Suprapubic skin (tissue), 4 donors: ENCODE measurements at places on chromosomes 12 and 14. TPM values are rescaled to one million over a fixed set of nuclear protein-coding genes. Genes with fewer than 3 reads are reported as not detected.

Gene TMEM229B
- total RNA-seq = 3.3 TPM

Gene DCD
- total RNA-seq = 3,186 TPM

Gene MYL2
- not detected for total RNA-seq

Gene GLS2
- total RNA-seq = 8.4 TPM

Gene GALNT9
- total RNA-seq = not detected

Gene CCDC88C
- total RNA-seq = 23.3 TPM

Gene KCNK13
- total RNA-seq = not detected

Gene PWP1
- total RNA-seq = 63.1 TPM

Gene RPL36AL
- 150 TPM for total RNA-seq

DNA sequence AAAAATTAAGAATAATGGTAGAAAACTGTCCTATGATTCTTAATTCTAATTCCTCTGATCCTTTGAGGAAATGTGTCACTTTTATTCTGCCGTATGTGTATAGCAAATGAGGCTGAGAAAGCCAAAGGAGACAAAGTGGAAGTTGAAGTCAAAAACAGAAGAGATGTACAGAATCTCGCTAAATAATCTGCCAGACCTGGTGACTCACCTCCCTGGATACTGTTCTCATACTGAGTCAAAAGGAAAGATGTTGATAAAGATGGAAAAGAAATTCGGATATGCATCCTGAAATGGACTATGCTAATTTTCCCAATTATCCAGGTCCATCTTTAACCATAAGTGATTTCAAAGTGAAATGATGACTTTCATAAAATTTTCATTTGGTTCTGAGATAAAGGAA lies 92.5 kb downstream of the DUSP6 start:
- no peak overlapping the region for H3K27ac ChIP-seq
- H3K27me3 ChIP-seq = no peaks in the 10 kb centered on the region
- DNase-seq = no peak
- H3K36me3 ChIP-seq = no peaks in the 10 kb centered on the region
- H3K4me3 ChIP-seq = no peak overlapping the region

- no peaks in the 10 kb centered on the region for H3K36me3 ChIP-seq
- H3K27me3 ChIP-seq = no peaks in the 10 kb centered on the region
- no peak overlapping the region for H3K27ac ChIP-seq
- no peak overlapping the region for H3K4me3 ChIP-seq
- H3K4me1 ChIP-seq = peaks cover 24% of the 10 kb centered on the region
Measured at GRCh38 chr12:77229640-77230442, 164.5 kb upstream of the E2F7 start.

DNA sequence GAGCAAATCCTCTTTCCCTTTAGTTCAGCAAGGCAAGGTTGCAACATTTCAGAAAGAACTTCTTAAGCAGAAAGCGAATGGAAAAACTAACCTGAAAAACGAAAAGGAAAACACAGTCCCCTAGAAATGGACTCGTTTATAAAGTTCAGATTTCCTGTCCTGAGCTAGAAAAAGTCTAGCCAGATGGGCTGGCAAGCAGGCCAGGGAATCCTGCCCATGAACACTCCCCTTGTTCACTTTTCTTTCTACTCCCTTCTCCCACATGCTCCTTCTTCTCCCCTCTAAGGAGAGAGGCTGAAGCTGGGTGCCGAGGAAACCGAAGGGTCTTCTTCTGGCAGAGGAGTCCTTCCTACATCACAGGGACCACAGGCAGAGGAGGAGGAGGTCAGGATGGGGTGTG lies 27.1 kb downstream of the LTBP2 start:
- H3K36me3 ChIP-seq = no peaks in the 10 kb centered on the region
- H3K4me1 ChIP-seq = peaks cover 59% of the 10 kb centered on the region
- no peak for DNase-seq
- H3K4me3 ChIP-seq = no peak overlapping the region
- peak overlapping the region; percentile 66 for H3K27ac ChIP-seq
- H3K27me3 ChIP-seq = no peaks in the 10 kb centered on the region

DNA sequence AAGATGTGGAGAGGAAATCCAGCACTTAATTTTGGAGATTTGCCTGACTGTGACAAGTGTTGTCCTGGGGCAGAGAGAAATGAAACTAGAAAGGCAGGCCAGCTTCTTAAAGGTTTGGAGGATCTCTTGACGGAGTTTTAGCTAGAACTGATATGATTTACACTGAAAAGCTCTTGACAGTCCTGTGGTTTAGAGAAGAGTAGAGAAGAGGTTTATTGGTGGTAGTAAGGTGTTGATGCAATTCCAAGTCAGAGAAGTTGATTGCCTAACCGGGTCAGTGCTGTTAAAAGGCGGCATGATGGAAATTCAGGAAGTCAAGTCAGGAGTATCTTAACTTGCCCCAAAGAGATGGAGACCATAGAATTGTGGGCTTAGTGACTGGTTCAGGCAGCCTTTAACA lies 89.0 kb upstream of the TRAF3 start:
- no peak overlapping the region for H3K27ac ChIP-seq
- no peaks in the 10 kb centered on the region for H3K27me3 ChIP-seq
- H3K4me1 ChIP-seq = peaks cover 18% of the 10 kb centered on the region
- H3K4me3 ChIP-seq = no peak overlapping the region
- DNase-seq = no peak
- H3K36me3 ChIP-seq = peaks cover 8% of the 10 kb centered on the region

DNA sequence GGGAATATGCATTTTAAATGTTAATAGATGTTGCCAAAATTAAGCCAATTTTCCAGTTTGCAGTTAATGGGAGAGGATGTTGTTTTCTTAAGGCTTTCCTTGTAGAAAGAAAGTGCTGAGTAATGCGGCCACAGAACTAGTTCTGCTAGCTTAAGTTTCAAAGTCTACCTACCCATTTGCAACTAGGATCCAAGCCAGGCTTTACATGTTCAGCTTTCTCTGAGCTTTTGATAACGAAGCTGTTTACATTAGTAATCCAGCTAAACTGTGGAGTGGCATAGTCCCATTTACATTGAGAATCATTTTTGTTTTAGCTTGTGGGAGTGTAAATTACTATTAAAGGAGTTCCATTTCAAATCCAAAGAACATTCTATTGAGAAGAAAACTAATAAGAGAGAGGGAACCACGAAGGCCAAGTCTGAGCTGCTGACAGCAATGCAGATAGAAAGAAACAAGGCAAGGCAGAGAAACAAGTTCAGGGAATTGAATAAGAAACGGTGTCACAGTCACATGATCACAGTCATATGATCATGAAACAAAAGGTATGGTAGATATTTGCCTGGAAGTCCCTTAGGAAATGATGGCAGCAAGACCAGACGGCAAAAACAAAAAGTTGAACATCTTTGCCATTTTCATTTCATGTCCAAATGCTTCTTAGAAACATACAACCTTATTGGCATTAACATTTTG lies 274.9 kb downstream of the PAWR start:
- H3K4me1 ChIP-seq = peaks cover 51% of the 10 kb centered on the region
- H3K36me3 ChIP-seq = no peaks in the 10 kb centered on the region

DNA sequence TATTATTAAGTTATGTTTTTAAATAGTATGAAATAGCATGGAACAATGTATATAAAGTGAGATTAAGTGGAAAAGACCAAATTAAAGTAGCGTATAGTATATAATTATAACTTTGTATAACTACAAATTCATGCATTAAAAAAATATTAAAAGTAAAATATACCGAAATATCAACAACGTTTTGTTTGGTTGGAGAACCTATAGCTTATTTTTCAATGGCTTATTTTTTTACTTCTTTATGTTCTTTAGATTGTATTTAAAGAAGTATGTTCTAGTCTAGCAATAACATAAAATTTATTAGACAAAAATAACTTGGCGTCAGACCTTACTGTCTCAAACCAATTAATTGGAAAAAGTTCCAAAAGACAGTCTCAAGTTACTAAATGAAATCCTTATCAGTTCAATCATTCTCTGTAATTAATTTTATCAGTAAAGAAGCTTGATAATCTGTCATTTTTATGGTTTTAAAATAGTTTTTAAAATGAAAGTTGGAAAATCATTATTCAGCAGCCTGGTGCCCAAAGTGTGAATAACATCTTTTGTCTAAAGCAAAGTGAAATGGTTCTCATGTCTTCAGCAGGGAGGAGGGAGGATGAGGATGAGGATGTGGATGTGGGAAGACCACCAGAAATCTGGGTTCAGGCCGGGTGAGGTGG lies 46.7 kb downstream of the IRAK3 start:
- DNase-seq = no peak
- peaks cover 2% of the 10 kb centered on the region for H3K36me3 ChIP-seq
- peaks cover 15% of the 10 kb centered on the region for H3K4me1 ChIP-seq
- no peak overlapping the region for H3K27ac ChIP-seq

- H3K27ac ChIP-seq = no peak overlapping the region
- no peaks in the 10 kb centered on the region for H3K27me3 ChIP-seq
- no peak for DNase-seq
- H3K4me1 ChIP-seq = no peaks in the 10 kb centered on the region
Measured at GRCh38 chr14:106459971-106460730, 933.8 kb downstream of the TMEM121 start.

GRCh38 chr12:32477714-32478113 lies 78.4 kb downstream of the FGD4 start:
- no peaks in the 10 kb centered on the region for H3K36me3 ChIP-seq
- no peaks in the 10 kb centered on the region for H3K27me3 ChIP-seq
- no peak for DNase-seq
- H3K4me1 ChIP-seq = peaks cover 2% of the 10 kb centered on the region
- H3K4me3 ChIP-seq = no peak overlapping the region
- no peak overlapping the region for H3K27ac ChIP-seq

- no peak overlapping the region for H3K4me3 ChIP-seq
Measured at GRCh38 chr14:95547626-95548327, 12.9 kb downstream of the GLRX5 start.

DNA sequence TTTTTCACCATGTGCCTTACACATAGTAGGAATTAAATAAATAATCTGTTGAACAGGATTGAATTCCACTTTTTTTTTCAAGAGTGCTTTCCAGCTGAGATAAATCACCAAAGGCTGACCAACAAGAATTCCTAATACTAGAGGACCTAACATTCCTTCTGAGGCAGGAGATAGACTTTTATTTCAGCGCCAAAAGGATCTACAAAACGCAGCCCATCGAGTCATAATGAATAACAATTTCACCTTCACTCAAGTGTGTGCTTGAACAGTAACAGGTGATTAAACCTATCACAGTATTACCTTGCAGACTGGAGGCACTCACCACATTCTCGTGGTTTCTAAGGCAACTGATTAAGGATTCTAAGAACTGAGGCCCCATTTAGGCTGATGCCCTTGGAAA lies 224.3 kb upstream of the ATP2B1 start:
- H3K27me3 ChIP-seq = no peaks in the 10 kb centered on the region
- no peaks in the 10 kb centered on the region for H3K36me3 ChIP-seq
- no peaks in the 10 kb centered on the region for H3K4me1 ChIP-seq
- H3K4me3 ChIP-seq = no peak overlapping the region
- no peak overlapping the region for H3K27ac ChIP-seq

- DNase-seq = no peak
- H3K27ac ChIP-seq = no peak overlapping the region
- H3K4me3 ChIP-seq = no peak overlapping the region
- no peaks in the 10 kb centered on the region for H3K36me3 ChIP-seq
- no peaks in the 10 kb centered on the region for H3K27me3 ChIP-seq
Measured at GRCh38 chr12:104180374-104180773, 35.2 kb upstream of the TXNRD1 start.

- no peaks in the 10 kb centered on the region for H3K27me3 ChIP-seq
- H3K4me3 ChIP-seq = no peak overlapping the region
- H3K27ac ChIP-seq = no peak overlapping the region
- no peaks in the 10 kb centered on the region for H3K36me3 ChIP-seq
Measured at GRCh38 chr12:1346126-1346525, 248.3 kb downstream of the FBXL14 start.

DNA sequence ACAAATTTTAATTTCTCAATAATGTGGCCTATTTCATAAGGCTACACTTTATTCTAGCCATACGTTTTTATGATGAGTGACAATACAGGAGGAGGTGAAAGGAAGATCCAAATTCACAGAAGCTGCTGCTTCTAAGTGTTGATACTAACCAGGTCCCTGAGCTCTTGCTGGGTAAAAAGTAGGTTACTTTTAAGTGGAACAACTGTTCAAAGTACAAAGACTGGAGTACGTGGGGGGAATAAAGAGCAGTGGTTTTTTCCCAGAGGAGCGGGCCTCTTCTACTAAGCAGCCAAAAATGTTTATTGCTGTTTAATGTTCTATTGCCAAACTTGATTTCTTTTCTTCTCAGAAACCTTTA lies 301.8 kb downstream of the AEBP2 start:
- H3K4me3 ChIP-seq = no peak overlapping the region
- no peak for DNase-seq
- H3K27ac ChIP-seq = no peak overlapping the region
- H3K27me3 ChIP-seq = no peaks in the 10 kb centered on the region

DNA sequence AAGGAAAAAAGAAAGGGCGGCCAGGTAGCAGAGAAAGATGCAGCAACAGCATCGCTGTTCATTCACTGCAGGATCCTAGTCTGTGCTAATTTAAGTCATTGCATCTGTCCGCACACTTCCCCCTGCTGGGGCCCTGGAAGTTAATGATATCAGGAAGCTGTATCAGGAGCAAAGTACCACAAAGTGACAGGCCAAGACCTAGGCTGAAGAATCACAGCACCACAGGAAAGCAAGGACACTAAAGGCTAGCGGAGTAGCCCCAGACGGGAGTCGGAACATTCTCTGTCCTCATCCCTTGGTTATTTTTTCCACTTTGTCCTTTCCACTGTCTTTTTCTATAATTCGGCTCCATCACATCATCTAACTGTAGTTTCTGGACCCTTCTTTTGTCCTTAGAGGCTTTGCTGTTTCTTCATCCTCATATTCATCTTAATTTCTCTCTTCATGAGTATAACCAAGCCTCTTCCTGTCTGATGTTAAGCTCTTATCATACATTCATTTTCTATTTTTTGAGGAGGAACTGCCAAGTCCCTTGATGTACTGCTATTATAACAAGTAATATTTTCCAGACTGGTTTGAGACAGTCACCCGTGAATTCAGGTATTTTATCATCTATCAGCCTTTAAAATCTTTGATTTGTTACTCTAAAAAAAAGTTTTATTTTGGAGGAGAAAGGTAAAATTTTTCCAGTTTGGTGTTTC lies 28.3 kb downstream of the DUSP16 start:
- DNase-seq = no peak
- no peak overlapping the region for H3K27ac ChIP-seq
- peaks cover 13% of the 10 kb centered on the region for H3K4me1 ChIP-seq
- H3K36me3 ChIP-seq = no peaks in the 10 kb centered on the region

- peaks cover 14% of the 10 kb centered on the region for H3K36me3 ChIP-seq
- H3K4me1 ChIP-seq = peaks cover 33% of the 10 kb centered on the region
- no peak overlapping the region for H3K27ac ChIP-seq
- no peak for DNase-seq
- H3K27me3 ChIP-seq = no peaks in the 10 kb centered on the region
Measured at GRCh38 chr12:109994401-109995175, 1.6 kb downstream of the GIT2 start.

GRCh38 chr12:81953541-81953940 lies 194.4 kb upstream of the PPFIA2 start:
- no peak overlapping the region for H3K4me3 ChIP-seq
- no peak overlapping the region for H3K27ac ChIP-seq
- H3K36me3 ChIP-seq = no peaks in the 10 kb centered on the region
- H3K27me3 ChIP-seq = no peaks in the 10 kb centered on the region
- H3K4me1 ChIP-seq = no peaks in the 10 kb centered on the region

DNA sequence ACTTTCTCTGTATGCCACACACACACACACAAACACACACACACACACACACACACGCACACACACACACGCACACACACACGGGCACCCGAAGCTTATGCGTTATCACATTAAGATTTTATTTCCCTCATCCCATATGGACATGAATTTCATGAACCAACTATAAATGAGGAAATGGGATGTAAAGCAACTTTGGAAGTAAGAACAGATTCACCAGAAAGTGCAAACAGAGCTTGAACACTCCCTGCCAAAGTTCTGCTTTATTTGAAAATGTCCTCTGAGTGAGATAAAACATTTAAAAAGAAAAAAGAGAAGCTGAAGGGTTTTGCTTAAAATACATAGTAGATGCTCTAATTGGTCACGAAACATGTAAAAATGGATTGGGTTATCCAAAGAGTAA lies 90.4 kb upstream of the OTX2 start:
- no peaks in the 10 kb centered on the region for H3K27me3 ChIP-seq
- no peak overlapping the region for H3K4me3 ChIP-seq
- DNase-seq = no peak
- H3K27ac ChIP-seq = no peak overlapping the region
- no peaks in the 10 kb centered on the region for H3K36me3 ChIP-seq
